Effector memory CD8-positive, alpha-beta T cell (primary cell): ENCODE measurements at places on chromosomes 11 and 22.

DNA sequence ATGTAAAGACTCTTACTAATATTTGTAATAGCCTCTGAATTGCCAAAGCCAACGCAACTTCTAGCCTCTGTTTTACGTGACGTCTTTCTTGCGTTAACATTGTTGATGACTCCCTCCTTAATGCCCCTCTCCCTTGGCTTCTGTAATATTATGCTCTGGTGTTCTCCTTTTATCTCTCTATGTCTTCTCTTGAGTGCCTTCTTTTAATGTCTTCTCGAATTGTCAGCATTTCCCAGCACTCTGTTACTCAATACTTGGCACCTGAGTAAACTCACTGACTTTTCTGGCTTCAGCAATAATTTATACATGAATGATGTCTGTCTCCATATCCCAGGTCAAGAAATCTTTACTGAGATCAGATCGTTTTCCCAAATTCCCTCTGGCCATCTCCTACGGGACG, 68.5 kb upstream of the DDI1 start:
- H3K4me1 ChIP-seq, result no peaks in the 10 kb centered on the region
- DNase-seq, result no peak
- H3K36me3 ChIP-seq, result no peaks in the 10 kb centered on the region
- no peak overlapping the region for H3K4me3 ChIP-seq

GRCh38 chr11:84300092-84300491, 1013.9 kb upstream of the CCDC90B start:
- H3K27ac ChIP-seq, result no peak overlapping the region
- no peak overlapping the region for H3K4me3 ChIP-seq
- H3K4me1 ChIP-seq, result no peaks in the 10 kb centered on the region
- DNase-seq, result no peak
- H3K36me3 ChIP-seq, result no peaks in the 10 kb centered on the region

- H3K27me3 ChIP-seq, result no peaks in the 10 kb centered on the region
- no peak for DNase-seq
These were observed 3.7 kb downstream of the CBX6 start for GRCh38 chr22:38868286-38868721.

- no peaks in the 10 kb centered on the region for H3K36me3 ChIP-seq
- no peak overlapping the region for H3K27ac ChIP-seq
- peaks cover 16% of the 10 kb centered on the region for H3K27me3 ChIP-seq
- H3K4me1 ChIP-seq, result no peaks in the 10 kb centered on the region
- H3K4me3 ChIP-seq, result no peak overlapping the region
These were observed 95.1 kb downstream of the CELSR1 start for GRCh38 chr22:46442217-46442853.
